SK-MEL-5 (cell line): ENCODE measurements at places on chromosomes 6 and 20.

GRCh38 chr6:51562198-51562597 is 525.2 kb downstream of the PKHD1 start:
- DNase-seq: no peak

DNA sequence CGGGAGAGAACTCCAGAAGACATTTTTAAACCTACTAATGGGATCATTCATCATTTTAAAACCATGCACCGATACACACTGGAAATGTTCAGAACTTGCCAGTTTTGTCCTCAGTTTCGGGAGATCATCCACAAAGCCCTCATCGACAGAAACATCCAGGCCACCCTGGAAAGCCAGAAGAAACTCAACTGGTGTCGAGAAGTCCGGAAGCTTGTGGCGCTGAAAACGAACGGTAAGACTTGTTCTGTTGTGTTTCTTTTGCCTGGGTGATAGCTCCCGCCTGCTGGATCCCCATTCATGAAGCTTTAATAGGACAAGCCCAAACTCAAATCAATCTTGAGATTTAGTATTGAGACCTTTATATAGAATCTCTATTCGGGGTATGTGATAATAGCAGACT is 4.2 kb downstream of the TNFAIP3 start:
- no peak for DNase-seq

DNA sequence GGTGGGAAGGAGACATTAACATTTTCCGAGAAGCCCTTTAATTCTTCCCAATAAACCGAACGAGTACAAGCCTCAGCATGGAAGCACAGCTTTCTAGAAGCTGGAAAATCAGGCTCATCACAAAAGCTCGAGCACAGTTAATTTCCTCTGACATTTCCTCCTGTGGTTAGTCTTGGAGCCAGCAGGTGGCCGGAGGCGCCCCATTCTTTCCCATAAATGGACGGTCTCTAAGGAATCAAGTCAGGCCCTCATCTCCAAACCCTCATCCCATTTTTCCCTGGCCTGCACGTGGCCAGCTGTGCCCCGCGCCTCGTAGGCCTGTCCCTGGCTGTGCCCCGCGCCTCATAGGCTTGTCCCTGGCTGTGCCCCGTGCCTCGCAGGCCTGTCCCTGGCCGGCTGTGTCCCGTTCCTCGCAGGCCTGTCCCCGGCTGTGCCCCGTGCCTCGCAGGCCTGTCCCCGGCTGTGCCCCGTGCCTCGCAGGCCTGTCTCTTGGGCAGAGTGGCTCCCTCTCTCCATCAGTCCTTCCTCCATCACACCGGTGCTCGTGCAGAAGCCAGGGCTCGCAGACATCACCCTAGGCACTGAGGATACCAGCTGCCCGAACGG is 19.7 kb upstream of the NTSR1 start:
- DNase-seq: no peak

DNA sequence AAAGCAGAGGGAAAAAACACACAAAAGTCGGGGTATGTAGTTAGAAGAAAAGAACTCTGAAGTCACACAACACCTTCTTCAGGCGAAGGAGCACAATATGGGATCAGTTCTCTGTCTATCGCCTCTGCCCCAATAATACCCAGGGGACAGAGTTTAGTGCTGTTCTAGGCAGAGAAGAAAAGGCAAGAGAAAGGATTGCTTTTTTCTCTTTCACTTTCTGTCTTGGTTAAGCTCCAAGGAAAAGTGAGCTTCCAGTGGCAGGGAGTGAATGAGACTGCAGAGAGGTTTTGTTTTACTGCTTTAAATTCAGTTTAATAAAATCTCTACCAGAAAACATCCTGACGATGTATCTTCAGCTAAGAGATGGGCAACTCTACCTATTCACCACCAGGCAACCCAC is 86.6 kb upstream of the STXBP5 start:
- peak; percentile 57 for DNase-seq

GRCh38 chr6:42450477-42451332 is 1.0 kb downstream of the TRERF1 start:
- DNase-seq: no peak

DNA sequence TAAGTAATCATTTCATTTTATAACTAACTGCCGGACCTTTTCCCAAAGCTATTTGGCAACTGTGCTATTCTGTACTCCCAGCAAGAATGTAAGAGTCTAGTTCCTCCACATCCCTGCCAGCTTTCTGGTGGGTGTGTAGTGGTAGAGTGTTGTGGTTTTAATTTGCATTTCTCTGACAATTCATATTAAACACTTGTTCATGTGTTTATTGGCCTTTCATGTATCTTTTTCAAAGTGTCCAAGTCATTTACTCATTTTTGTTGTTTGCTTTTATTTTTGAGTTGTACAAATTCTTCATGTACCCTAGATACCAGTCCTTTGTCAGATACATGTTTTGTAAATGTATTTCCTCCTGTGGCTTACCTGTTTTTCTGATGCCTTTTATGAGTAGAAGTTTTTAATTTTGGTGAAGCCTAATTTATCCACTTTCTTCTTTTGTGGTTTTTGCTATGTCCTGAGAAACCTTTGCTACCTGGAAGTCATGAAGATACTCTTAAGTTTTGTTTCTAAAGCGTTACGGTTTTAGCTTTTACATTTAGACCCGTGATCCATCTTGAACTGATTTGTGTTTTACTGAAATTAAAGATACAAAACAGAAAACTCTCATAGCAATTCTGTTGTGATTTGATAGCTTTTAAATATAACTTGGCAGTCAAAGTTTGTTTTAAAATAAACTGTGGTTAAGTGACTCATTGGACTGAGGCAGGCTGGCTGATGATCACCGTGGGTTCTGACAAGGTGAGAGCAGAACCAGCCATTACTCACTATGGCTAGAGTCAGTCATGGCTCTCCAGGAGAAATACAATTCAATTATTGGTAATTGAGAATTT is 8.0 kb downstream of the MYLIP start:
- DNase-seq: no peak

GRCh38 chr6:9984607-9985006 is 430.3 kb downstream of the TFAP2A start:
- no peak for DNase-seq

DNA sequence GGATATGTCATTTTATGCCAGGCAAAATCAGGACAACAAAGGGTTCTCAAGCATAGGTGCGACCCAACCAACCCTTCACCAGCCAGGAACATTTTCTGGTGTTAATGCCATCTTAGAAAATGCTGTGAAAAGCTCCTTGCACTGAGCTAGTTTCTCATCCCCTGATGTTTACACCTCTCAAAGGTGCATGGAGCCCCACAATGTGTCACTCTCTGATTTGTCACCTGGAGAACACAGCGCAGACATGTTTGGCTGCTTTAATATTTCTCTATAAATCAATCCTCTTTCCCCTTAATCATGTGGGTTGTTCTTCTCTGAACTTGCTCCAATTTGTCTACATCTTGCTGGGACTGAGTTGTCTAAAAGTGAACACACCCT is 244.3 kb downstream of the TSHZ2 start:
- DNase-seq: no peak

DNA sequence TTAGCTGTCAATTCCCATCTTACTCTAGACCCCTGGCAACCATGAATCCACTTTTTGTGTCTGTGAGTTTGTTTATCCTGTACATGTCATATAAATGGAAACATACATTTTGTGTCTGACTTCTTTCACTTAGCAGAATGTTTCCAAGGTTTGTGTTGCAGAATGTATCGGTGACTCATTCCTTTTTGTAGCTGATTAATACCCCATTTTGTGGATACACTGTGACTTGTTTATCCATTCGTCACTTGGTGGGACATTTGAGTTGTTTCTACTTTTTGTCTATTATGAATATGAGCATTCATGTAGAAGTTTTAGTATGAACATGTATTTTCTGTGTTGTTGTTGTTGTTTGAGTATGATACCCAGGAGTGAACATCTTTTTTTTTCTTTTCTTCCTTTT is 21.4 kb downstream of the CDYL start:
- no peak for DNase-seq

GRCh38 chr20:61742097-61742825 is 323.4 kb downstream of the TAF4 start:
- peak; percentile 40 for DNase-seq

- peak; percentile 73 for DNase-seq
These were observed 14.9 kb upstream of the PPARD start for GRCh38 chr6:35327349-35328027.

DNA sequence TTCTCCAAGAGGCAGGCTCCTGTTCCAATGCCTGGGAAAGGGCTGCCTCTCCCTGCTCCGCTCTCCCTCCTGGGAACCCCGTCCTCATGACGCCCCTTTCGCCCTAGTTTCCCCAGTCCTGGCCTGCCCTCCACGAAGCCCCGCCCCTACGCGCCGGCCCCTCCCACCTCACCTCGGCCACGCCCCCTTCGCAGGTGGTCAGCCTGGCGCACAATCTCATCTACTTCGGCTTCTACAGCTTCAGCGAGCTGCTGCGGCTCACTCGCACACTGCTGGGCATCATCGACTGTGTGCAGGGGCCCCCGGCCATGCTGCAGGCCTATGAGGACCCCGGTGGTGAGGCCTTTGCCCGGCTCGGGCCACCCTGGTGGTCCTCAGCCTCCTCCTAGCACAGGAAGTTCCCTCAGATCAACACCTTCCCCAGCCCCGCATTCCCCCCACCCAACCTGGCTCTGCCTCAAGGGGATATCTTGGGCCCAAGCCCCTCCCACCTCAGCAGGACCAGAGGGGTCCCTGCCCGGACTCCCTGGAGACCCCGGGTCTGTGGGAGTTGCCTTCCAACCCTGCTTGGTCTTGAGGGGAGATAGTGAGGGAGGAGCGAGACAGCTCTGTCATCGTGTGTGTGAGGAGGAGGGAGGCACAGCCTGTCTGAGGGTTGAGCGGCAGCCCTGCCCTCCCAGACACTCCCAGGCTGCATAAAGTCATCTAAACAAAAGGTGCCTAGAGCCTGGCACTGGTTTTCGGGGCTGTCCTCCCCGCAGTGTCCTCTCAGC is 40.3 kb downstream of the UQCC2 start:
- no peak for DNase-seq

DNA sequence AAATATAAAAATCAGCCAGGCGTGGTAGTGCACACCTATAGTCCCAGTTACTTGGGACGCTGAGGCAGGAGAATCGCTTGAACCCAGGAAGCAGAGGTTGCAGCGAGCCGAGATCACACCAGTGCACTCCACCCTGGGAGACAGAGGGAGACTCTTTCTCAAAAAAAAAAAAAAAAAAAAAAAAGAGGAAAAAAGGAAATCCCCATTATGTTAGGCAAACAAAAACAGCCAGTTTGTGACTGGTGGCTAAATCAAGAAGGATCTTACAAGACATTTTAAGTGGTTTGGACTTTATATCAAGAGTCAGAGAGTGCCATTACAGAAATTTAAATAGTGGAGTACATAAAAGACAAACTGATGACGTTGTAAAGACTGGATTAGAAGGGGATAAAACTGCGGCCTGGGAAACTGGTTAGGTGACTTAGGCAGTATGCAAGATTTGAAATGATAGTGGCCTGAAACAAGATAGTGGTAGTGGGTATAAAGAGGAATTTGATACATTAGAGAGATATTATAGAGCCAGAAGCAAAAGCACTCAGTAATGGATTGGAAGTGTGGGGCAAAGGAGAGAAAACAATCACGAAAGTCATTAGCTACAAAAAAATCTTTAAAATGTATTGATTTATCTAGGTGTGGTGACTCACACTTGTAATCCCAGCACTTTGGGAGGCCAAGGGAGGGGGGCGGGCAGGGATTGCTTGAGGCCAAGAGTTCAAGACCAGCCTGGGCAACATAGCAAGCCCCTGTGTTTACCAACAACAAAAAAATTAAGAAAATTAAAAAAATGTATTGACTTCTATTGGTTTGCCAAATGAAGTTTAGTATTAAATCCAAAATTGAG is 1.7 kb upstream of the MYO6 start:
- no peak for DNase-seq

DNA sequence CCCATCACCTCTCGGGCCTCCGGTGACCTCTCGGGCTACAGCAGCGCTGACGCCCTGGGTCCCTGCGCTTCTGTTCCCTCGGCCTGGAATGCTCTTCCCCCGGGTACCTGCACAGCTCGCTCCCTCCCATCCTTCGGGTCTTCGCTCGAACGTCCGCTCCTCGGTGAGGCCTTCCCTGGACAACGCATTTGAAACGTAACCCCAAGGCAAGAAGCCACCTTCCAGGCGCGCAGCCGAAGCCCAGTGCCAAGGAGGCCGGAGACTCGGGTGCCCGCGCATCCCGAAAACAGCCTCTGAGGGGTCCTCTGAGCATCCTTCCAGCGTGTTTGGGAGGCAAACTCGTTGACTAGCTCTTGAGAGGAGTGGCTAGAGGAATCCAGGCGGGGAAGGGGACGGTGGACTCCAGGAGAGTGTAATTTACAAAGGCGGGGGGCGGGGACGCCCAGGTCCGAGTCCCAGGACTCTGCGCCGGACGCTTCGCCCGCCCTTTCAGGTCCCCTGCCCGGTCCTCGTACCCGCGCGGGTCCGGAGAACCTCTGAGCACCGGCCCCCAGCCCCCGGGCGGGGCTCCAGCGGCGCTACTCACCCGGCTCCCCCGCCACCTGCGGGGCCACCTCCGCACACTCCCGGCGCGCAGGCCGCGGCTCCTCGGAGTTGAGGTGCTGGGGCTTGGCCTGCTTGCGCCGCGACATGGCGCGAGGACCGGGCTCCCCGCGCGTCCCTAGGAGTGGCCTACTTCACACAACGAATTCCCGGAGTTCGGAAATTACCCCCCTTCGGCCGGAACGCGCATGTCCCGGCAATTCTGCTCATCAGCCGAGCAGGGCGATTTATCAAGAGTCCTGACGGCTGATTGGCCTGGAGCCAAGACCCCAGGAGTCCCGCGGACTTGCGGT is 86.8 kb downstream of the ZFP64 start:
- no peak for DNase-seq

DNA sequence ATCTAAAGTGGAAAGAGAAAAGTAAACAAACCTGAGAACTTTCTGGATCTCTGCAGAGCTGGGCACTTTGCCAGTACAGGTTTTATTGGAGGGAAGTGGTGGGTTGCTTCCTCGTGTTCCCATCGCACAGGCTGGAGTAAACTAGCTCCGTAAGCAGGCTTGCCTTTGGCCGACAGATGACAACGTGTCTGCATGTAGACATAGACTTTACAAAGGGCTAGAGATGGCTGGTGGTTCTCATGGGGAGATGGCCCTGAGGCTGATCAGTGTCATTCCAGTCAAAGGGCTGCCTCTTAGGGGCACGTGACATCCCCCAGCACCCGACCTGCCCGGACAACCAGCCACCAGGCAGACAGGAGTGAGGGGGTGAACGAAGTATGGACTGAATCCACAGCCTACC is 98.8 kb downstream of the YTHDF1 start:
- DNase-seq: no peak

DNA sequence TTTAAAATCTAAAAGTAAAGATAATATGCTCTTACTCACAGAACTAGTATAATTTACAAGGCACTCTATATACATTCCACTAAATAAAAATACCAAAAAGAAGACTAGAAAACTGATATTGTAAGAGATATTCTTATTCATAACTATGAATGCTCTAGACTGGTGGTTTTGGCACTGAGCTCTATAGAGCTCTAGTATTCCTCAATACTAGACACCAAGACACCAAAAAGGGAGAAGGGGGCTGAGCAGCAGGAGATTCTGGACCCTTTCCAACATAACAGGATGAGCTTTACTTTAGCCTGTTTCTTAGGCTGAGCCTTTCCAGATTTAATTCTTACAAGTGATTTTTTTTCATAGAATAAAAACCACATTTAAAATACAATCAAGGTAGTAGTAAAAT is 173.6 kb downstream of the COL21A1 start:
- no peak for DNase-seq

GRCh38 chr6:47687432-47687831 is 10.9 kb upstream of the ADGRF4 start:
- no peak for DNase-seq

GRCh38 chr6:160919723-160920440 is 71.7 kb upstream of the MAP3K4 start:
- DNase-seq: no peak

- DNase-seq: no peak
These were observed 289.4 kb downstream of the CDC5L start for GRCh38 chr6:44676826-44677433.
